ENCODE measurements at places on chromosomes 7 and 10.

- no peak for DNase-seq
These were observed 22.9 kb downstream of the BTBD16 start for GRCh38 chr10:122293961-122294380.

GRCh38 chr7:131606346-131607290 is 50.2 kb upstream of the PODXL start:
- DNase-seq, result no peak

DNA sequence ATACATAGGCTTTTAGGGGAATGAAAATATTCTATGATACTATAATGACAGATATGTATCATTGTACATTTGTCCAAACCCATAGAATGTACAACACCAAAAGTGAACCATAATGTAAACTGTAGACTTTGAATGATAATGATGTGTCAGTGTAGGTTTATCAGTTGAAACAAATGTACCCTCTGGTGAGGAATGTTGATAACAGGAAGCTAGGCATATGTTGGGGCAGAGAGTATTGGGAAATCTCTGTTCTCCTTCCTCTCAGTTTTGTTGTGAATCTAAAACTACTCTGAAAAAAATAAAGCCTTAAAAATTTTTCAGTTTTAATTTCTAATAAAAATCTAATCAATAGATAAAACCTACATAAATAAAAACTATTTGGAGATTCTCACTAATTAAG is 36.9 kb downstream of the C1GALT1 start:
- no peak for DNase-seq

DNA sequence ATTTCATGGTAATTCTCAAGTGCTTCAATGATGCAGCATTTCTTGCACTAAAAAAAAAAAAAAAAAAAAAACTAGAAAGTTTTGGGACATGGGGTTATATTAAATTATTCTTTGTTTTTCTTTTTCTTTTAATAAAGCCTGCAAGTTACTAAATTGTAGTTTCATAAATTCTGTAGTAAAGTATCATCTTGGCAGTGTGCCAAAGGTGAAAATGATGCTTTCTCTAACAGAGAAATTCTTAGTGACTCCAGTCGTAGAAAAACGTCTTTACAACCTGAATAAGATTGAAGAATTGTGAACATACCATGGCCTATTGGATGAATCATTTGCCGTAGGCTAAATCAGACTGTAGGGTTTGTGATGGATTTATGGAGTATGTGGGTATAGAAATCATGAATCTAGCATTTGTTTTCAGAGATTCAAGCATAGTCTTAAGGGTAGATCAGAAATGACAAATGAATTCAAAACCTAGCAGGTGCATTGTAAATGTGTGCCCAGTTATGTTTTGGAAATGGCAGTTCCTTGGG is 27.1 kb downstream of the RBM17 start:
- DNase-seq, result no peak

DNA sequence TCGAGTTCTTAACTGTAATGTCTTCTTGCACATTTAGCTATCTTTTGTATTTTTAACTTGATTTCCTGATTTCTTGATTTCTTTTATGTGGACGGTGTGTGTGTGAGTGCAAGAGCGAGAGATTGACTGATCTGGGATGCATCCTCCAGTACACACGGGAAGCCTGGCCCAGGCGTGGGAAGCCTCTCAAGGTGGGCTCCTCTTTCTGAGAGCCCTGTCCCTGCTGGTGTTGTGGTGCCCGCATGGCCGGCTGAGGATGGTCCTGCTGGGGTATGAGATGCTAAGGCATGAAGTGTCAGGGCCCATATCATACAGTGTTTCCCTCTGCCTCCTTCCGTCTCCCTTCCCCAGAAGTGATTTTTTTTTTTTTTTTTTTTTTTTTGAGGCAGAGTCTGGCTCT is 130.8 kb upstream of the TCERG1L start:
- no peak for DNase-seq

All from NAMALWA (cell line).